ENCODE measurements at places on chromosomes 2 and 18.
A peak's percentile ranks its signal among the peaks of the same experiment; 100 is the strongest.

- no peak for DNase-seq
Observed at GRCh38 chr2:108918941-108919341, 70.1 kb downstream of the EDAR start.

- no peak for DNase-seq
Observed at GRCh38 chr2:232377841-232378734, 463 bp upstream of the ALPP start.

DNA sequence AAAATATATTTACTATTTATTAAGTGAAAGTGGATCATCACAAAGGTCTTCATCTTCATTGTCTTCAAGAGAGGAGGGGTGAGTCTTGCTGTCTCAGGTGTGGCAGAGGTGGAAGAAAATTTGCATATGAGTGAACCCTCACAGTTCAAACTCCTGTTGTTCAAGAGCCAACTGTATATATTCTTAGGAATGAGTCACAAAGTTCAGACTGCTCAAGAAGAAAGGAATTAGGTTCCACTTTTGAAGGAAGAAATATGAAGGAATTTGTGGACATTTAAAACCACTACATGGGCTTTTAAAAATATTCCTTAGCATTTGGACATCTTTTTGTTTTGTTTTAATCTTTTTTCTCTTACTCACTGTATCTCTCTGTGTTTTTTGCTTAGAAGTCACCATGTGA, 212.6 kb downstream of the INSIG2 start:
- no peak for DNase-seq

DNA sequence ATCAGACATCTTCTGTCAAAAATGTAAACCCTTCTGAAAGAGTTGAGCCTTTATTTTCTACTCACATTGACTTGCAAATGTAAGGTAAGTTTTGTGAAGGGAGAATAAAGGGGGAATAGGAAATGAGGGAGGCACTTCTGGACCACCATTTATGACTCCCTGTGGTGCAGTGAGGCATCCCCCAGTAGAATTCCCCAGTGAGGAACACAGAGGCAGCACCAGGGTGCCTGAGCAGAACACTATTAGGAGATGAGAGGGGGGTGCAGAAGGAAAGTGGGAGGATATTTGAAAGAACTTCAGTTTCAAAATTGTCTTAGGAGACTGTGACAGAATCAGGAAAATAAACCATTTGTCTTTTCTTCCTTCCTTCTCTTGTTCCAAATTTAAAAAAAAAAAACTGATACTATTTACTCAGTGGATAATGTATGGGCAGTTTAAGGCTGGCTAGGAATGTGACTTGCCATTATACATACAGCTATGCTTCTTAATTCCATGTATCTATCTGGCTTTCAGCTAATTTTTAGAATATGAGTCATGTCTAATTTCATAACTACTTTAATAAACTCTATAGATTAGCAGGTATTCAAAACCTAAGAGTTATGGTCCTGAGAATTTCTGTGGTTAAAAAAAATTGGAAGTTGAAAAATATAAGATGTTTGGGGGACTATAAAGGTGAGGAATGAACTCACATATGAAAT, 478.1 kb upstream of the CHAC2 start:
- no peak for DNase-seq

DNA sequence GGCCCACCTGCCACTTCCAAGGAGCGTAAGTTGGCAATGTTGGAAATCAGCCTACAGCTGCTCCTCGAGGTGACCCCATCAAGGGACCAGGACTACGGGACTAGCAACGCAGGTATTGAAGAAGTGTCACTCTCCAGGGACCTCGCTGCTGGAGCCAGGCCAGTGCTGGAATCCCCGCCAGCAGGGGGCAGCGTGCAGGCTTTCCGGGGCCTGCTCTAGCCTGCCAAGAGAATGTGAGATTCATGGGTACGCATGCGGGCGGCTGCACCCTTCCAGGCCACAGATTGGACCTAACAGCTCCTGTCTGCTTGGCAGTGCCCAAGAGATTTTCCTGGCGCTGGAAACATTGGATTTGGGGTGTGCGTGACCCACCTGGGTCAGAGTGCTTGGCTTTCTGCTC, 182.8 kb upstream of the RAB12 start:
- DNase-seq = peak; percentile 18

- no peak for DNase-seq
Observed at GRCh38 chr2:47354013-47354847, 48.7 kb upstream of the MSH2 start.

DNA sequence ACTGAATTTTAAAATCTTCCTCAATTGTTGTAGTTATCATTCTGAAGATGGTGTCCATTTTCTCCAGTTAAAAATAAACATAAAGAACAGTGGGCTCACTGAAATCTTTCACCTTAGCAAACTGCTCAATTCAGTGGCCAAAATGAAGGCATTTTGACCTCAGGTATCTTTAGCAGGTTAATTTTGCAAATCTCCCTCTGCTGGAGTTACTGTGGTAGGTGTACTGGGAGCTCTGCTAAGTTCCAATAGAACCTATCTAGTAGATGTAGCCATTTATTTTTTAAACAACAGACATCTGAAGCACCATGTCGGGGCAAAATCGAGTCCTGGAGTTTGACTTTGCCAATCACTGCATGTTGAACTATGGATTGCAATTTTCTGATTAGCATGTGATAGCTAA, 177.1 kb downstream of the IRS1 start:
- no peak for DNase-seq

DNA sequence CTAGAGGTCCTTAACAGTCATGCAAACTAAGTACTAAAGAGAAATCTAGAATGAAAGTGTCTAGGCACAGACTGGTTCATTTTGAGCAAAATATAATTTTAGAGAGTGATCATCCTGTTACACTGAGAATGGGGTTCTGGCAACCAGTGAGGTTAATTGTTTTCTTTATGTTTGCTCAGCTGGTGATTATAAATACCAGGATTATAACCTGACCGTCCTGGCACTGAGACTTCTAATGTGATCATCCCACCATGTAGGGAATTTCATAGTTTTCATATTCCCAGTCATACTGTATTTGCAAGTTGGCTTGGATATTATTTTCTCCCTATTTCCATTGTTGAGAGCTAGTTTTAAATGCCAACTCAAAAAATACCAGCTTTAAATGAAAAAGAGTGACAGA, 852.5 kb upstream of the LRATD1 start:
- no peak for DNase-seq

GRCh38 chr2:176534798-176535466, 265.7 kb downstream of the MTX2 start:
- DNase-seq = no peak

DNA sequence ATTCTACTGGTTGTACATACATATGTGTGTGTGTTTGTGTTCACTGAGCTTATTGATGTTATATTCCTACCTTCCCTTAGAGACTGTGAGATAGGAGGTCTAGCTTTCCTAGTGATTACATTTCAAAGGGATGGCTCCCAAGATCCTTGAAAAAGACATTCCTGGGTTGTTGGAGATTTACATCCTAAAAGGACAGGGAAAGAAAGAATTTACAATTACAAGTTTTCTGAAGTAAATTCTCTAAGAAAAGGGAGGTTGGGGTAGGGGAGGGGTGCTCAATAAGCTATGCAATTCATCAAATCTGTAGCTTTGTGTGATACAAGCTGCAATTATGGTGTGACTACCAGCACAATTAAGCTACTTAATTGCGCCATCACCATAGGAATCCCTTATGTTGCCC, 284.3 kb downstream of the NUP35 start:
- no peak for DNase-seq

DNA sequence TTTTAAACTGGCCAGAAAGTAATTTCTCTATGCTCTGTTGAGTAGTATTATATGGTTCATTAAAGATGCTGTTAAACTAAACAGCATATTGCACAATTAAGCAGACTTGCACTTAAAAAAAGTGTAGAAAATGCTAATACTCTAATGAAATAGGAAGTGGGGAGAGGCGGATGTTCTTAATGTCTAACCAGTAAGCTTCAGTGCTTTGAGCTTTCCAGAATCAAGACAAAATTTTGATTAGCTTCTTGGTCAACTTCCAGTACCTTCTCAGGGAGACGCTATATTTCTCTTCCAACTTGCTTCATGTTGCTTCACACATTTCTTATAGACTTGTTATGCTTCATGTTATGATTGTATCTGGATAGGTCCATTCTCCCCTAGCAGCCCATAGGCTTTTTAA, 89.1 kb downstream of the MAP2 start:
- DNase-seq = no peak

GRCh38 chr2:192314800-192315481, 120.2 kb upstream of the TMEFF2 start:
- no peak for DNase-seq

DNA sequence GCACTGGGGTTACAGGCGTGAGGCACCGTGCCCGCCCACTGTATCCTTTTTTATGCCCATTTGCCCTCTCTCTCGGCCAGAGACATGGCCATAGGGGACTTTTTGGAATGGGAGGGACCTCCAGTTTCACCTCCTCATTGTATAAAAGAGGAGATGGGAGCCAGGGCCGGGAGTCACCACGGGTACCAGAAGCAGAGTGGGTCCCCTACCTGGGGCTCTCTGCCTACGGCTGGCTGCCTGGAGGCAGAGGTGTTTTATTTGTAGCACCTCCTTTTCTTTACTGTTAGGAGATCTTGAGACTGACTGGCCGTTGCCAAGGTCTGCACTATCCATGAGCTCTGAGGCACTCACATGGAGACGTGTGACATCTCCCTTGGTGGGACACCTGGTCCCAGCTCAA, 162.8 kb downstream of the LDLRAD4 start:
- DNase-seq = no peak

DNA sequence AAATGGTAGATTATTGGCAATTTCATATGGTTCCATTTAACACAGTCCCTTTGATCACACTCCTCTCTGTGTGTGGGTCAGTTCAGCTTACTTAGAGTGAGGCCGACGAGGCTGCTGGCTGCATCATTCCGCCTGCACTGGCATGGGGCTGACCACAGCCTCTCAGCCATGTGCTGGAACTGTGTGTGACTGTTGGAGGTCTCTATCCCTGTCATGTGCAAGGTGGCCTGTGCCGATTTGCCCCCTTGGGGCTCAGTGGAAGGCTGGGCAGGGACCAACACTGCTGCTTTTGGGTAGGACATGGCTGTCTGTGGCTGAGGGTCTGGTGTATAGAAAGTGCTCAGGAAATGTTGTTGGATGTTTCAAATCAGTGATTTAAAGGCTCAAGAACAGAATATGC, 454.0 kb upstream of the HS6ST1 start:
- DNase-seq = no peak

GRCh38 chr18:74281980-74282754, 9.6 kb downstream of the CYB5A start:
- no peak for DNase-seq

- DNase-seq = no peak
Observed at GRCh38 chr2:218744615-218745014, 34.0 kb downstream of the TTLL4 start.

GRCh38 chr2:70887550-70888246, 48.0 kb upstream of the ATP6V1B1 start:
- peak; percentile 27 for DNase-seq
